ENCODE measurements at places on chromosomes 16 and 17. TPM values are rescaled to one million over a fixed set of nuclear protein-coding genes. Genes with fewer than 3 reads are reported as not detected.

LRRC59 gene
- total RNA-seq, result 164 TPM

CA7 gene
- 0.65 TPM for total RNA-seq

DNA sequence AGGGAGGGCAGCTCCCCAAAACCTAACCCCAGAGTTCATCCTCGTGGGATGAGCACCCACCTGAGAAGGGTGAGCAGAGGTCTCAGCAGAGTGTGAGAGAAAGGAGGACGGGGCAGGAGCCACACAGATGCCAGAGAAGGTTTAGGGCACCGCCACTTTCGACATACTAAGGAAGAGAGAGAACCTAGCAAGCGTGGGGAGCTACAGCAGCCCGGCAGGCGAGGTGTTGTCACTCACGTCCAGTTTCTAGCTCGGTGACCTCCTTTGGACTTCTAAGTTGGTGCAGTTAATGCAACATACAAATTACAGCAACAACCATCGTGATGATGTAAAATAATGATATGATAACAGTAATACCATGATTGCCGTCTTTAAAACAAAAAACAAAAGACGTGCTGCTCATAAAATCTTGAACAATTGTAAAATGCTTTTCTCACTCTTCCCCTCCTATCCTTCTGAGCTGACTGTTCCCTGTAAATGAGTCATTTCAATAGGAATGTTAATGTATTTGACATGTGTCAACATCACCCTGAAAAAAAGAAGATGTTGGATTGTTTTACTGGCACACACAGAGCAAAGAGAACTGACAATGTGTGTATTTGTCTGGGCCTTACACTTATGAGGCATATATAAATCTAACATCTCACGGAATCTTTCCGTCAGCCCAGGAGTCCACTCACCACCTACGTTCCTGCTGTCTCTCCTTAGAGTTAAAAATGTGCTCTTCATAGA is 158.2 kb upstream of the MAF start:
- DNase-seq, result no peak

DNA sequence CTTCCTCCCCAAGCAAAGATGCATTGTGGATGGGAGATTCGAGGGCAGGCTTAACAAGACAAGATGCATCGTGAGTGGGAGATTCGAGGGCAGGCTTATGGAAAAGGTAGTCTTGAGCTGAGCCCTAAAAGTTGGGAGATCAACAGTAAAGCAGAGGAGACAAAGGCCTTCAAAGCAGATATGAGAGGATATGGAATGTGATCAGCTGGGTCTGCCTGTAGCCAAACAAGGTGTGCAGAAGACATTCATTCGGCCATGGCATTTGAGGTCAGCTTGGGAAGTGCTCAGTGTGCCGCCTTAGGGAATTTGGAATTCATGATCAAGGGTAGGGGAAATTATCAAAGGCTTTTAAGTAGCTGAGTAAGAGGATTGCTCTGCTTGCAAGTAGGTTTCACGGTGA is 39.5 kb downstream of the DNAH9 start:
- DNase-seq, result no peak

DNA sequence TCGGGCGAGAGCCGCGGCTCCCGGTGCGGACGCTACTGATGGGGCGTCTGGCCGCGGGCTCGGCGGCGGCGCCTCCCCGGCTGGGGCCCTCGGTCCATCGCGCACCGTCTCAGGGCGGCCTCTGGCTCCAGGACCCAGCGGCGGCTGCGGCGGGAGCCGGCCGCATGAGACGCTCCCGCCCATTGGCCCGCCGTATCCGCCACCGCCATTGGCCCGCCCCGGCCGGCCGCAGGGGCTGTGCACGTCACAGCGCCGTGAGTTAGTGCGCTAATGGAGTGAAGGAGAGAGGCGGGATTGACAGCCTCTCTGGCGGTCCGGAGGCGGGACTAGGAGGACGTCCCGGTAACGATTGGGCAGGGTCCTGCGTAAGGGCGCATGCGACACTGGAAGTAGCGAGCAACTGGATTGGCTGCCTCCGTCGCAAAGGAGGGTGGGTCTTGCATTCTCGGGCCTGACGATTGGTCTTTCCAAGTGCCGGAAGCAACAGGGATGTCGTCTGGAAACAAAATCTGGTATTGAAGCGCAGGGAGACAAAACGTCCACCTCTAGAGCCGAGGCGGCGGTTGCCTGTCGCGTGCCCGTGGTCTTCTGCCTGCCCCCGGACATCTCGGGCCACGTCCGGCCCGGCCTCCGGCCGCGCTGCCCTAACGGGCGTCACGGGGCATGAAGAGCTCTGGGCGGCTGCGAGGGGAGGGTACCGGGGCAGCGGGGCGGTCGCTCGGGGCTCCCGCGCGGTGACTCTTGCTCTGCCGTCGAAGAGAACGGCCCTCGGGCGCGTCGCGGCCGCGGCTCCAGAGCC is at the start of gene ANKRD11:
ANKRD11 (minus strand) TSS at position 123 of the 799 bp plus-strand sequence. CDS start 173,542 bp downstream, outside the sequence.
- peak; percentile 100 for DNase-seq
